Cortex of kidney (tissue), 1 donor: ENCODE measurements at places on chromosomes 13 and 19.

DNA sequence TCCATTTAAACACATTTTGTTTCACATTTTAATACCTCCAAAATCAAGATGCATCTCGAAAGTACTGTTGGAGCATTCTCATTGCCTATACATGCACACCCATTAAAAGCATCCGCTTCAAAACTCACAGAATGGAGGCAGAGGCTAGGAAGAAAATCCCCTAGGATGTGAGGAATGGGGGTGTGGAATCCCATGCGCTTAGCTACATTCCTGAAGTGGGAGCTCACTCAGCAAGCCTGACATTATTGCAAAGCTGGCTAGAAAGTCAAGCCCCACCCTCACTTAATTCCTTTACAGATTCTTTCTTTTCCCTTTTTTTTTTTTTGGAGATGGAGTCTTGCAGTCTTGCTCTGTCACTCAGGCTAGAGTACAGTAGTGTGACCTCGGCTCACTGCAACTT, 4.6 kb upstream of the FAM32A start:
- no peak for DNase-seq

DNA sequence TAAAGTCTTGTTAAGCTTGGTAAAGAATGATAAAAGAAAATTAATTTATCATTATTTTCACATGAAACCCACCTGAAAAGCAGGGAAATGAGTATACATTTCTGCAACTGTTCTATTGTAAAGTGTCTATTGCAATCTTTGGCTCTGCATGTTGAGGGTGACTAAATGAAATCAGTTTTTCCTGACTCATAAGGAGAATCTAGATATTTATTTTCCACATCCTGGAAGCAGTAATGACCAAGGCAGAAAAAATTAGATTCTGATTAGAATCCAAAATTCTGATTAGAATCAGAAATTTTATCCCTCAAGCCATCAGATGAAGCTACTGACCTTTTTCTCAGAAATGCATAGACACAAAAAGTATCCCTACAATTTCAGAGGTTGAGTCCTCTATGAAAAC, 178.4 kb downstream of the MYO16 start:
- no peak for DNase-seq

DNA sequence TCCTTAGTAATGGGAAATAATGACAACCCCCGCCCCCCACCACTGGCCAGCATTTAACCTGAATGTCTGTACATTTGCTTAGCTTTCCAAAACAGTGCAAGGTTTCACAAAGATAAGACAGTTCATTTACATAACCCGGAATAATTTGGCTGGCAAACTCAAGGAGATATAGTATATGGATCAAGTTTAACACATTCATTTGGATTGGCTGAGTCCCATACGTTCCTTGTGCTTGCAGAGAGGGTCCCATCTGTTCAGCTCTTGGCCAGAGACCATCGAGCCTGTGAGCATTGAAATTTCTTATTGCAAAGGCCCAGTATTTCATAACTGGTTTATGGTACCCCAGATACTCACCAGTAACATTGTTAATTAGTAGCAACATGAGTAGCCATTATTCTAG, 116.5 kb downstream of the GPC6 start:
- DNase-seq: no peak

GRCh38 chr19:48552406-48553322, 692 bp downstream of the SULT2B1 start:
- DNase-seq: no peak

GRCh38 chr19:3360421-3361383, 5.7 kb upstream of the NFIC start:
- DNase-seq: no peak

- DNase-seq: no peak
Measured at GRCh38 chr19:35533201-35533821, at the start of gene GAPDHS. Gene GAPDHS (plus strand): TSS chr19:35533456. CDS start chr19:35533528, 72 bp downstream.
